NCI-H774 (cell line): ENCODE measurements at places on chromosomes 2 and 18.

GRCh38 chr2:196985511-196986183 lies 59.1 kb upstream of the PGAP1 start:
- DNase-seq = no peak

- no peak for DNase-seq
These were observed 65.1 kb downstream of the EHBP1 start for GRCh38 chr2:62770629-62771028.

DNA sequence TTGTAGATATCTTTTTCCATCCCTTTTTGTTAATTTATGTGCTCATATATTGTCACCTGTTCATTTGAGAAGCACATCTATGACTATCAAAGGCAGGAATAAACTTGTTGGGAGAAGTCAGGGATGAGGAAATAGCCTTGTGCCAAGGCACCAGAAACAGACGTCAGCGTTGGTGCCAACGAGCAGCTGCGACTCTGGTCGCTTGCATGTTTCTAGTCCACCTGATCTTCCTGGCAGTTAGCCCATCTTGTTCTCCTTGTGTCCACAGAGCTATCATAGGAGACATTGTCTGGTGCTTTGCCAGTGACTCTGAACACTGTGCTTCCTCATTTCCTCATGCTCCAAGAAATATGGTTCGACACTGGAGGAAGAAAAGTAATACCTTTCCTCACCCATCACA lies 374.4 kb downstream of the PTPRM start:
- peak; percentile 89 for DNase-seq

DNA sequence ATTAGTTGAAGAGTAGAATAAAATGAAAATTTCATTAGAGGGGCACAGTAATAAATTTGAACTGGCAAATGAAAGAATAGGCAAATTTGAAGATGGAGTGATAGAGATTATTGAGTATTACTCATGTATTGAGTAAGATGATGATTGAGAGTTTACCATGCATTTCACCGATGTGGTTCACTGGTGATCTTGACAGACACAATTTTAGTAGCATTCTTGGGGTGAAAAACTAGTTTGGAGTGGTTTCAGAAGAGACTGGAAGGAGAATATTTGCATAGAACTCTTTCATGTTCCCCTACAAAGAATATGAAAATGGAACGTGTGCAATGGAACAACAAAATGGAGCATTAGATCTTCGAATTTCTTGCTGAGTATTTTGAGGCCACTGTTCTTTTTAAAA lies 121.4 kb downstream of the ASXL3 start:
- no peak for DNase-seq

DNA sequence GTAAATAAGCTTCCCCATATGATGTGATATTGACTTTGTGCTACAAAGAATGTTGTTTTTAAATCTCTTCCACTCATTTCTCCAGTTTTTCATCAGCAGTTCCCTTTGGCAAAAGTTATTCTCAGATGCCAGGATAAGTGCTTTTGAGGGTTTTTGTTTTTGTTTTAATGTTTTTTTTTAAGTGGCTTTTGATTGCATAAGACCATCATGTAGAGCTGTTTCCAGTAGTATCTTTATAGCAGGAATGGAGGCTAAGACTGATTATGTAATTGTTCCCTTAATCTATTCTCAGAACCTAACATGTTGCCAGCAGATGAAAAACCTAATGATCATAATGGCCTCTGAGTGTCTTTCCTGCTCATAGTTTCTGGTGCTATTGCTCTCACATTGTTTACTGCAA lies 77.9 kb downstream of the CABLES1 start:
- DNase-seq = no peak

DNA sequence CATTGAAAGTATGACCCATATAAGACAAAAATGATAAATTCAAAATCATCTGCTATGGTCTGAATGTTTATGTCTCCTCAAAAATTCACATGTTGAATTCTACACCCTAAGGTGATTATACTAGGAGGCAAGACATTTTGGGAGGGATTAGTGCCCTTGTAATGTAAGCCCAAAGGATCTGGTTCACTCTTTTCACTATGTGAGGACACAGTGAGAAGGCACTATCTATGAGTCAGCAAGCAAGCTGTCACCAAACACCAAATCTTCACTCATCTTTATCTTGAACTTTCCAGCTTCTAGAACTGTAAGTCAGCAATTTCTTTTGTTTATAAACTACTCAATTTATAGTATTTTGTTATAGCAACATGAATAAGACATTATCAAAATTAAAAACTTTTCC lies 284.7 kb upstream of the ZC3H15 start:
- no peak for DNase-seq

DNA sequence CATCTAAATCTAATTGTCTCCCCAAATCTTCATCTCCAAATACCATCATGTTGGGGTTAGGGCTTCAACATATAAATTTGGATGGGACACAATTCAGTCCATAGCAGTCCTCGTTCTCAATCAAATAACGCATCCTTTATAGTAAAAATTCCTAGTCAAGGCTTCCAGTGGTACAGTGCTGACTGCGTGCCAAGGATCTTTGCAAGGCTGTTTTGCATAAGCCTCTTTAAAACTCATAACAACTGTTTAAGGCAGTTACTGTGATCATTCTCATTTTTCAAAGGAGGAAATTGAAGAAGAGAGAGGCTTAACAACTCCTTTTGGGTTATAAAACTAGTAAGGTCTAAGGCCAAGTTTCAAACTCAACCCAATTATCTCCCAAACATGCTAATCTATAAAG lies 666.9 kb downstream of the NYAP2 start:
- no peak for DNase-seq

DNA sequence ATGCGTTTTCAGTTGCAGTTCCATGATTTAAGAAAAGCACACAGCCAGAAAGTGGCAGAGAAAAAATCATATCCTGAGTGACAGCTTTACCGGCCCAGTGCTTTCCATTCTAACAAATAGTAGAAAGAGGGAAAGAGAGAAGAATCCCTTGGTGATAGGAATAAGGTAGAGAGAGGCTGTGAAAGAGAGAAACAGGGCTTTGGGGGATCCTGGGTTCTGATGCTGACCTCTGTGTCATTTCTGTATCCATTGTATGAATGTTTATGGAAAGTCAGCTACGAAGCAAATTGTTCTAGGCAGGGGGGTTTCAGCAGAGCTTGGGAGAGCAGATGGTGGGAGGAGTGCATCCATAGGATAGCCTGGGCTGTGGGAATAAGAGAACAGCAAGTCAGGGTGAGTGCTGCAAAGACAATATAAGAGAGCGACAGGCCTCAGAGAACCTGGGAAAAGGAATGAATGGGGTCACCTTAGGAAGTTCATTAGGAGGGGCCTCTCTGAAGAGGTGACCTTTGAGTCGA lies 203.4 kb upstream of the TNP1 start:
- DNase-seq = no peak

DNA sequence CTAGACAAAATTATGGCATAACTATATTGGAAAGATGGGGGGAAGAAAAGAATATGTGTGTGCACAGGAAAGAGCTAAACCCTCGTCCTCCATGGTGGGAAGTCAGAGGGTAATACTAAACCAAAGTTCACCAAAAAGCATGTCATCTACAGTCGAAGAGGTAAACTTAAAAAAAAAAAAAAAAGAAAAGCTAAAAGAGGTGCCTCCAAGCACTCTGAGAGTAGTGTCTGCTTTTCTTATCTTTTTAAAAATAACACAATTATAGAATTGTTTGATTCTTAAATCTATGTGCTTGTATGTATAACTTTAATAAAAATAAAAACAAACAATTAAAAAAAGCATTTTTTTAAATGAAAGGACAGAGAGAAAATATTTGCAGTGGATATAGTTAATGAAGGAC lies 77.3 kb upstream of the MYCN start:
- no peak for DNase-seq

DNA sequence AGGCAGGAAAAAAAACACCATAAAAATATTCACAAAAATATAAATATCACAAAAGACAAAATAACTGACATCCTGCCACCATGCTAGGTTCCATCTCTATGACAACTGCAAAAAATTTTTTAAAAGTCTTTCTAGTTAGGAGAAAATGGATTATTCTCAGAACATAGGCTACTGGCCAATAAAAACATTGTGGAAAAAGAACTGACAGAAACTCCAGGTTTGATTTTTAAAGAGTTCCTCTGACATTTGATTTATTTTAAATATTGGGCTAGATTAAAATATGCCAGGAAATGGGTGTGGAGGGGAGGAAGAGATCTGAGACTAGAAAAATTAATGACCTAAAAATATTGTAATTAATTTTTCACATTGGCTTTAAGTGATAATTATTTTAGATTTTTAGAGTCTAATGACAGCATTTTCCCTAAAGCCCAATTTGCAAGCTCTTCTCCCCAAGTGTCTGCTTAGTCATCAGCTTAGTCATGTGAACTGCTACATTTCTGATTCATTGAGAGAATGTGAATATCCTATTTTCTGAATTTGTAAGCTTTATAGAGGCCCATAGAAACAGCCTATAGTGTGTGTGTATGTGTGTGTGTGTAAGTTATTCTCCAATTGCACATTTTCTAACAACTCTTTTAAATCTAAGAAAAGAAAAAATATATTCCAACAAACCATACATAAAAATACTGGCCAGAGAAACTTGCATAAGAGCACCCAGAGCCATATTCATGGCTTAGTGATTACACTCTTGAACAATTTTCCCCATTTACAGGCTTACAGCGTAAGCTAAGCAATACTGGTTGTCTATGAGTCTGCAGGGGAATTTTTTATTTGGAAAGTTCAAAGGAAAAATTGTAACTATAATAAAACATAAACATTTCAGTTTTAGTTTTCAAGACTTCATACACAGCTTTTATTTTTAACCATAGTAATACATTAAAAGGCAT lies 48.4 kb downstream of the TMEFF2 start:
- DNase-seq = no peak

GRCh38 chr2:212915121-212915782 lies 236.2 kb downstream of the IKZF2 start:
- no peak for DNase-seq

- DNase-seq = no peak
These were observed 178.3 kb upstream of the SERPINE2 start for GRCh38 chr2:224217233-224217961.

DNA sequence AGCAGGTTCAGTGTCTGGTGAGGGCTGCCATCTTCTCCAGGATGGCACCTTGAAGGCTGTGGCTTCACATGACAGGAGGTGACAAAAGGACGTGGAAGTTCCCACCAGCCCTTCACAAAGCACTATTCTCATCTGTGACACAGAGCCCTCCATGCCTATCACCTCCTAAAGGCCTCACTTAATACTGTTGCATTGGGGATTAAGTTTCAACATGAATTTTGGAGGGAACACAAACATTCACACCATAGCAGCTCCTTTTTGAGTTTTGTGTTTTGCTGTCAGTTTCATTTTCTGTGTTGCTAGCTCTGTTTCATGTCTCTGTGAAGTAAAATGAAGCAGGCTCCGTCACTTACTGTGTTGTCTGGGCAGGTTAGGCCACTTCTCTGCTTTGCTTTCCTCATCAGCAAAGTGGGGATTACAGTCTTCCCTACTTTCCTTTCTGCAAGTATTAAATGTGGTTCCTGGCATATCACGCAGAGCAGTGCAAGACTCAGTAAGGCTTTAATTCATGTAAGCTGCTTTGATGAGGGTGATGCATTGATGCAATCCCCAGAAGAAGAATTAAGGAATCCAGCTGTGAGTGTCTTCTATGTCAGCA lies 31.6 kb downstream of the LIMS1 start:
- no peak for DNase-seq
